ENCODE measurements at places on chromosomes 1 and 21.

- no peak for DNase-seq
Measured at GRCh38 chr1:27542463-27543273, 52.7 kb upstream of the WASF2 start.

GRCh38 chr1:247204177-247204647, 32.4 kb upstream of the ZNF124 start:
- no peak for DNase-seq

DNA sequence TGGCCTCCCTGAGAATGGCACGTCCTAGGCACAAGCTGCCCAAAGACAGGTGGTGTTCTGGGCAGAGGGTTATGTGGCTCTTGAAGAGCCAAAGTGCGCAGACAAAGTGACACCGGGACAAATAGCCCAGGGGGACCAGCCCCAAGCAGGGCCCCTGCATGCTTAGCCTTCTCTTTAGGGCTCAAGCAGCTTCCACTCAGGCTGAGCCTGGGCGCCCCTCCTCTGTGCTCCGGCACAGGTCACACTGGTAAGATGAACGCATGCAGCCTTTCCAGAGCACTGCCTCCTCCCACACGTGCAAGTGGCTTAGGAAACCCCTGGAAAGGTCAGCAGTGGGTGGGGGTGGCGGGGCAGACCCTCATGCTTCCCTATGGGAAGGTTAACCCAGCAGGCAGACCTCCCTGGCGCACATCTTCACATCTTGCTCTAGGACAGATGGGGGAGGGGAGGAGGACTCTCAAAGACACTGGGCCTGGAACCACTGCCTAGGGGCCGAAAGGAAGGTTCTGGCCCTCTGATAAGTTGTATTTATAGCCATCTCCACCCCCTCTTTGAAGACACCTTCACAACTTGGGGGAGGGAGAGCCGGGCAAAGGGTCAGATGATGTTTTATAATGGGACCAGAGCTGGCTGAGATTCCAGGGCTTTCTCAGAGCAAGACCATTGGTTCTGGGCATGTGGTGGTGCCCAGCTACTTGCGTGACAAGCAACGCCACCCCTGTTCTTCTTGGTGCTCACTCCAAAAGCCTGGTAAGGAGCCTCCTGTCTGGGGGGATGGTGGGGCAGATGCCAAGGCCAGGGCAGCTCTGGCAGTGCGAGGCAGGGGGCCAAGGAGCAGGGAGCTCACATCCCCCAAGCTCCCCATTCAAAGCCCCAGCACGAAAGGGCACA, 5.5 kb downstream of the KLHL21 start:
- no peak for DNase-seq

DNA sequence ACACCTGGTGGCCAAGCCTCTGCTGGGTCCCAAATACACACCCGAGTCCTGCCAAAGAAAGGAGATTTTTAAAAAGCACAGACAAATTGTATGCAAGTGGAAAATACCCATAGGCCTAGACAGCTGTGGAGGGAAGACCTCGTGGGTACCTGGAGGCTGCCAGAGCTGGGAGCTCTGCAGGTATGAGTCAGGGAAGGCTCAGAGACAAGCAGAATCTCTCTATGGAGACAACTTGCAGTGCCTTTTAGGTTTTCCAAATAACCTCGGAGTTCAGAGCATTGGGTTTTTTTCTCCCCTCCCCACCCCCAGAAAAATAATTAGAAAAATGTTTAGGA, 127.7 kb downstream of the EDEM3 start:
- no peak for DNase-seq

GRCh38 chr1:115091572-115091971, 2.3 kb upstream of the TSPAN2 start:
- DNase-seq: no peak

GRCh38 chr1:57447551-57447950, 23.7 kb upstream of the DAB1 start:
- DNase-seq: no peak

DNA sequence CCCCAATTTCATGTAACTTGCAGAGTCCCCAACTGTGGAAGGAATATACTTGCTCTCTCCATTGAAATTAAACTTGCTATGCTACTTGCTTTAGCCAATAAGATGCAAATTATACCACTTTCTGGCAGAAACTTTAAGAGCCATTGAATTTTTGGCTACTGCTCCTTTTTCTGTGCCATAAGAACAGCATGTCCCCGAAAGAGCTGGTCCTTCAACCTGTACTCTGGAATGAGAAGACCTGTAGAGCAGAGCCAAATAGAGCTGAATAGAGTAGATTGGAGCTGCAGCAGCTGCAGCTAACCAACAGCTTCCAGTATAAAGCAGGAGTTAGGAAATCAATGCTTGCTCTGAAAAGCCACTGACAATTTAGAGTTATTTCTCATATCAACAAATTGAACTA, 472.3 kb upstream of the B3GALT2 start:
- DNase-seq: no peak

GRCh38 chr1:94661431-94661932, 119.9 kb upstream of the F3 start:
- no peak for DNase-seq

- no peak for DNase-seq
Measured at GRCh38 chr1:81499487-81499886, 301.2 kb upstream of the ADGRL2 start.

- peak; percentile 79 for DNase-seq
Measured at GRCh38 chr21:37711836-37712568, 204.3 kb downstream of the KCNJ6 start.

DNA sequence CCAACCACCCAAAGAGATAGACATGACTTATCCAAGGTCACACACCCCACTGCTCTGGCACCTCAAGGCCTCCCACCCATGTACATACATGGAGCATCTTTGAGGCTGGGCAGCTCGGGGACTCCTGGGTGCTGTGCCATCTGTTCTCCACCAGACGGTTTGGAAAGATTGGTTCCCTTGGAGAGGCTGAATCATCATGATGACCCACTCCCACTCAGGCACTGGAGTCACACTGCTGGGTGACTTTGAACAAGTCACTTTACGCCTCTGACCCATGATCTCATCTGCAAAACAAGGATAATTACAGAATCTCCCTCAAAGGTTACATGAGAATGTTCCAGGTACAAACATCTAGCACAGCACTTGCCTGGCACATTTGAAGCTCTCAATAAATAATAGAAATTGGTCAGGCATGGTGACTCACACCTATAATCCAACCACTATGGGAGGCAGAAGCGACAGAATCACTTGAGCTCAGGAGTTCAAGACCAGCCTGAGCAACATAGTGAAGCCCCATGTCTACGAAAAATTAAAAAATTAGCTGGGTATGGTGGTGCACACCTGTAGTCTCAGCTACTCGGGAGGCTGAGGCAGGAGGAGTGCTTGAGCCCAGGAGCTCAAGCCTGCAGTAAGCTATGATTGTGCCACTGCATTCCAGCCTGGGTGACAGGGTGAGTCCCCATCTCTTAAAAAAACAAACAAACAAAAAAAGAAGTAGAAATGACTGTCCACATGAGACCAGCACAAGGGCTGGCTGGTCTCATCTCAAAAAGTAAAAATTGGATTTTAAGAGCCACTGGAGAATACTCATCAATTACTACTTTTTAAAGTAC, 74.9 kb downstream of the RRAGC start:
- no peak for DNase-seq

DNA sequence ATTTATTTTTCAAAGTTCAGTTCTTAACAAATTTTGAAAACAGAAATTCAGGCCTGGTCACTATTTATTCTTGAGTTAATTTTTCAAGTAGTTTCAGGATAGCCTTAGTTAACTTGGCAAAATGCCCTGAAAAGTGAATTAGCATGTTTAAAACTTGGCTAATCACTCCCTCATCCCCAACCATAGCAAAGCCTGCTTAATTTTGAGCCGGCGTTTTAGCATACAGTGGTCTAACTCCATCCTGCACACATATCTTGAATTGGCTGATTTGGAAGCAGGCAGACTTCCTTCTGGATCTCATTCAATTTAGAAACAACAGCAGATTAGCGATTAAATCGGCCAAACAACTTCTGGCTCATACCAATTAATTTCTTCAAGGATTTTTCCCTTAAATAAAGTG, 439.2 kb downstream of the PTBP2 start:
- DNase-seq: no peak

DNA sequence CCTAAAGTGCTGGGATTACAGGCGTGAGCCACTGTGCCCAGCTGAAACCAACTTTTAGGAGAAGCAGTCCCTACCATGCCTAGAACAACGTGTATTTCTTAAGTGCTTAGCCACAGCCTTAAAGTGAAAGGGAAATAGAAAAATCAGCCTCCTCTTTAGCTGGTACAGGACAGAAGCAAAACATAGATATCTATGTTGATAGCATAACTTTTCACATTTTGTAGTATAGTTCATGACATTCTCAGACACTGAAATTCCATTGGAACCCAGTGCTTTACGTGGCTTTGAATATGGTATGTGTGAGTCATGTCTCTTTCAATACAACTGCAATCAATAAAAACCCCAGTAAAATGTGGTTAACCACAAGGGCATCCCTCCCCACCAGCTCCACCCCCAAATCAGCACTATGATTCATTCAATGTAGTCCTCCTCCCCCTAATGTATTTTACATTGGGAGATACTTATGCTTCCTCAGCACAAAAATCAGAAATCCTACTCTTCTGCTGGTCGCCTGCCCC, 32.1 kb downstream of the TGFB2 start:
- DNase-seq: no peak

- DNase-seq: no peak
Measured at GRCh38 chr1:115404911-115405310, 66.9 kb upstream of the NGF start.

- no peak for DNase-seq
Measured at GRCh38 chr1:153404768-153405167, 11.6 kb upstream of the S100A7A start.

- no peak for DNase-seq
Measured at GRCh38 chr1:20981915-20982314, 194.8 kb downstream of the EIF4G3 start.

- DNase-seq: no peak
Measured at GRCh38 chr1:190858140-190858539, 380.5 kb upstream of the BRINP3 start.

DNA sequence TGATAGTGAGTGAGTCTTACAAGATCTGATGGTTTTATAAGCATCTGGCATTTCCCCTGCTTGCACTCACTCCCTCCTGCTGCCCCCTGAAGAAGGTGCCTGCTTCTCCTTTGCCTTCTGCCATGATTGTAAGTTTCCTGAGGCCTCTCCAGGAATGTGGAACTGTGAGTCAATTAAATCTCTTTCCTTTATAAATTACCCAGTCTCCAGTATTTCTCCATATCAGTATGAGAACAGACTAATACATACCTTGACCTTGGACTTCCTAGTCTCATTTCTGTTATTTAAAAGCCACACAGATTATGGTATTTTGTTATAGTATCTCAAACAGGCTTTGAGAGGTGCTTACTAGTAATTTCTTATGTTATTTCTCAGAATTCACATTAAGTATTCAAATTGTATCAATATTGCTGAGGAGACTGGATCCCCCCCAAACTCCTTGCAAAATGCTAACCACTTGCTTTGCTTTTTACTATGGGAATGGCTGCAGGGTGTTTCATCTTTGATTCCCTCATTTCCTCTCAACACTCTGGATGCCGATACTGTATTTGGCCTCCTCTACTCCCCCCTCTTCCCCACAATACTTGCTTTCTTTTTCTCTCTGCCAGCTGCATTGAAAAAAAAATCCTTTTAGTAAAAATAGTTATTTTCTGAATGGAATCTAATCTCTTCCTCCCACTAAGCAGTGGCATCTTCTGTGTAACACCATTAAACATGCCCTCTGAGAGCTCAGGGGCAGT, 96.9 kb upstream of the WLS start:
- DNase-seq: no peak

- peak; percentile 55 for DNase-seq
Measured at GRCh38 chr1:219812491-219813203, 115.7 kb downstream of the SLC30A10 start.

DNA sequence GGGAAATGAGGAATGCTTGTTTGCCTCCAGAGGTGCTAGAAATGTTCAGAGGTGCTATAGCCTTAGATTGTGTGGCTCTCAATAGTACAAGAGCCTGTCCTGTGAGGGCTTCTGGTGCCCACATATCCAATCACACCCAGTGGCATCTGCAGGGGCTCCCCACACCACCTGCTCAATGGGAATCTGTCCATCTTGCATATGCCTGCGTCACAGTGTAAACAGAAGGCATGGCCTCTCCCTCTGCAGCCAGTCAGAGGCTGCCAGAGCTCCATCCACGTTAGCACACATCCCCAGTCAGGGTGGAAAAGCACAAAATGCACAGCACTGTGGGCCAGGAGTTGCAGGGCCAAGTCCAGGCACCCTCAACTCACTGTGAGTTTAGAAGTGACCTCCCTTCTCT, 113.6 kb upstream of the GRIK3 start:
- DNase-seq: no peak

DNA sequence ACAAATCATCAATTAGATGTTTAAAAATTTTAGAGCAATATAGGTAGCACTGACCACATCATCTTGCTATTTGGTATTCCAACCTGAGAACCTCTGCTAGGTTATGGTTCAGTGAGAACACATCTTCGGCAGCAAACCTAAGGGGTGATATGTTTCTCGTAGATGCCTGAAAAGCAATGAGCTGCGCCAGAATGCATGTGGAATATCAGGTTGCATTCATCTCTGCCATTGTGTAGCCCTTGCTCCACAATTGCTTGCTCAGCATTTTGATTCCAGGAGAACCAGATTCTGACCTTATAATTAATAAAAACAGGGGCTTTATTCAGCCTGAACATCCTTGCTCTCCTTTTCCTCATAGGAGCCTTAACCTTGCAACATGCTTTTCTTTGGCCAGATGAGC, 408.1 kb downstream of the USH2A start:
- DNase-seq: no peak

DNA sequence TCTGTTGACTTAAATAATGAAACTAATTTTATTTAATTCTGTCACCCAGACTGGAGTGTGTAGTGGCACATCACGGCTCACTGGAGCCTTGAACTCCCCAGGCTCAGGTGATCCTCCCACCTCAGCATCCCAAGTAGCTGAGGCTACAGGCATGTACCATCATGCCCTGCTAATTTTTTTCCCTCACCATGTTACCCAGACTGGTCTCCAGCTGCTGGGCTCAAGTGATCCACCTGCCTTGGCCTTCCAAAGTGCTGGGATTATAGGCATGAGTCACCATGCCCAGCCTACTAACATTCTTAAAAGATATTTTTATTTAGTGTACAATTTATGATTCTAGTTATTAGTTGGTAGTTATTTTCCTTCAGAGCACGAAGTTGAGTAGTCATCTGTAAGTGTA, 49.5 kb downstream of the NRDC start:
- DNase-seq: no peak

DNA sequence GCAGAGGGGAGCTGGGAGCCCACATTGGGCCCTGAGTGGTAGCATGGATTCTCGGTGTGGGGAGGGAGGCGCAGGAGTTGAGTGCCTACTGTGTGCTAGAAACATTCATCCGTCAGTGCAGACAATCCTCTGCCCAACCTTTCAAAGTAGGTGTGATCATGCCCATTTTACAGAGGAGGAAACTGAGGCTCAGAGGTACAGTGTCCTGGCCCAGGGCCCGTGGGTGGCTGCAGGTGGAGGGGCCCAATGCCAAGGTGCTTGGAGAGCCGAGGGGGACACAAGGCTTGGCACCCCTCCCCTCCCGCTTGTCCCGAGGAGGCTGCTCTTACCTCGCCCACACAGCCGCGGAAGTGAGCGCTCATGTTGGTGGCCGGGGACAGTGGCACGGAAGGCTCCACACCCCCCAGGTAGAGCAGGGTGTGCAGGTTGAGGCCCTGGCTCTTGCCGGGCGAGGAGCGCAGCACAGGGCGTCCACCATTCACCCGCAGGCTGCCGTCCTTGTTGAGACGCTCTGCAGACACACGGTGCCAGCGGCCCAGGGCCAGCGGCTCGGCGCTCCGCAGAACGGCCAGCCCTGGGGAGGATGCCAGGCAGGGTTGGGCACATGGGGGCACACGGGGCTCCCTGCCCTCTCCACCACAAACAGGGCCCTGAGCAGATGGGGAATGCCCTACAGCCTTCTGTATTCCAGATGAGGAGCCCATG, 16.6 kb downstream of the LDLRAD2 start:
- no peak for DNase-seq
